Thoracic aorta (tissue), 2 donors: ENCODE measurements at places on chromosomes 6 and 20. TPM values are rescaled to one million over a fixed set of nuclear protein-coding genes. Genes with fewer than 3 reads are reported as not detected.

Gene MACROD2
- total RNA-seq, result 4.2 TPM

DNA sequence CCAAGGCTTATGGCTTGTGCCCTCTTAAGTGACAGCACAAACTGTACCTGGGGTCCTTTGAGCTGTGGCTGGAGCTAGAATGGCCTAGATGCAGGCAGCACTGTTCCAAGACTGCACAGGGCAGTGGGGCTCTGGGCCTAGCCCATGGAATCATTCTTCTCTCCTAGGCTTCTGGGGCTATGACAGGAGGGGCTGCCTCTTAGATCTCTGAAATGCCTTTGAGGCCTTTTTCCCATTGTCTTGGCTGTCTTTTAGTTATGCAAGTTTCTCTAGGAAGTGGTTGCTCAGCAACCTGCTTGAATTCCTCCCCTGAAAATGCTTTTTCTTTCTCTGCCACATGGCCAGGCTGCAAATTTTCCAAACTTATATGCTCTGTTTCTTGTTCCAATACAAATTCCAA lies 183.4 kb downstream of the WDR27 start:
- no peak overlapping the region for H3K27ac ChIP-seq
- no peaks in the 10 kb centered on the region for H3K36me3 ChIP-seq
- no peaks in the 10 kb centered on the region for H3K4me1 ChIP-seq
- no peaks in the 10 kb centered on the region for H3K27me3 ChIP-seq
- H3K4me3 ChIP-seq, result no peak overlapping the region
- DNase-seq, result no peak

- no peaks in the 10 kb centered on the region for H3K4me1 ChIP-seq
- no peaks in the 10 kb centered on the region for H3K36me3 ChIP-seq
- H3K27ac ChIP-seq, result no peak overlapping the region
These were observed 108.6 kb upstream of the DUSP22 start for GRCh38 chr6:183668-184067.

GRCh38 chr6:13741365-13741764 lies 29.7 kb upstream of the RANBP9 start:
- no peak overlapping the region for H3K27ac ChIP-seq
- H3K4me3 ChIP-seq, result no peak overlapping the region
- no peaks in the 10 kb centered on the region for H3K4me1 ChIP-seq

DNA sequence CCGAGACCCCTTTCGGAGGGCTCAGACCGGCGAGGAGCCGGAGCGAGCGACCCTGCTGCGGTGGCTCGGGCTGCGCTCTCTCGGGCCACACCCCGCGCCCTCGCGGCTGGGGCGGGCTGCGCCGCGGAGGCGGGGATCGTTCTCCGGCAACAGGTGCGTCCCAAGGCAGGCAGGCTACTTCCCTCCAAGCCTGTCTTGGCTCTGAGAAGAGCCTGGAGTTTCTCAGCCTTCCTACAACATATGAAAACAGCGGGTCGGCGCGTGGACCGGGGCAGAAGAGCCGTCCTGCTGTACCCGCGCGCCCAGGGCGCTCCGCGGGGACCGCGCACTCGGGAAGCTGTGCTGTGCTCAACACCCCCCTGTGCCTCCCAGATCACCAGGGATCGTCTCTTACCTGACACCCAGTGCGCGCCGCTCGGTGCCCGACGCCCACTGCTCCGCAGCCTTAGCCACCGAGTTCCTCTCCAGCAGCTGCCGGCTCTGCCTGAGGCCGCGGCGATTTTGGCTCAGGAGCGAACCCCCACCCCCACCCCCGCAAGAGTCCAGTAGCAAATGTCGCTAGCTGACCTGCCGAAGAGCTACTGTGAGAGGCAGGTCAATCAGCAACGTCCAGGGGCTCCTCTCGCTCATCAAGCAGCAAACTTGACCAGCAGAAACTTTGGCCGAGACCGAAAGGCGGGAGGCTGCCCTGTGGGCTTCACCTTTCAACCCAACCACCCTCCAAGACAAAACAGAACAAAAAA lies 3.7 kb upstream of the OLIG3 start:
- H3K4me3 ChIP-seq, result peak overlapping the region; percentile 35
- H3K36me3 ChIP-seq, result no peaks in the 10 kb centered on the region
- no peak overlapping the region for H3K27ac ChIP-seq
- no peak for DNase-seq
- peaks cover 45% of the 10 kb centered on the region for H3K4me1 ChIP-seq

Gene NFATC2
- 24.5 TPM for total RNA-seq

GRCh38 chr6:129555206-129555832 lies 154.7 kb downstream of the ARHGAP18 start:
- no peak overlapping the region for H3K4me3 ChIP-seq
- no peak for DNase-seq
- H3K27ac ChIP-seq, result no peak overlapping the region
- no peaks in the 10 kb centered on the region for H3K4me1 ChIP-seq
- no peaks in the 10 kb centered on the region for H3K36me3 ChIP-seq

- no peaks in the 10 kb centered on the region for H3K27me3 ChIP-seq
- H3K4me1 ChIP-seq, result peaks cover 6% of the 10 kb centered on the region
- no peak overlapping the region for H3K4me3 ChIP-seq
These were observed 72.4 kb downstream of the SHLD1 start for GRCh38 chr20:5822569-5822968.

Gene KIFC1
- 0.85 TPM for total RNA-seq
